ENCODE measurements at places on chromosomes 2 and 18.

GRCh38 chr2:221693365-221693764 is 121.3 kb upstream of the EPHA4 start:
- no peak for DNase-seq
- no peaks in the 10 kb centered on the region for H3K27me3 ChIP-seq
- H3K4me3 ChIP-seq = no peak overlapping the region
- H3K36me3 ChIP-seq = no peaks in the 10 kb centered on the region

DNA sequence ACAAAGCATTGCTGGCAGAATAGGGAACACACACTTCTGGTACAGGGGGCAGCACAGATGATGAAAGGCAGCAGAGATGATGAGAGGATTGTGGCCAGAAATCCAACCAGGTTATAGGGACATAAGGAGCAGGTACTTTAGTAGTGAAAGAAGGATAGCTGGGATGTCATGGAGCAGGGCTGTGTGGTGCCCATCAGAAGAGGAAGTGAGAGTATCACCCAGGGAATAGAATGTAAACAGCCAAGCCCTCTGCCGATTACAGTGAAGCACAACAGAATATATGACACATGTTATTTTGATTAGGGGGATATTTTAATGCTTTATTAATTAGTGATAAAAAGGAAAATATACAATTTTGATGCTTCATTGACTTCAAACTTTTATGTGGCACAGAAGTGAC is 883.4 kb upstream of the CDH2 start:
- peaks cover 10% of the 10 kb centered on the region for H3K4me1 ChIP-seq
- no peaks in the 10 kb centered on the region for H3K36me3 ChIP-seq
- no peak overlapping the region for H3K4me3 ChIP-seq
- no peak for DNase-seq

GRCh38 chr18:28541934-28542333 is 365.0 kb upstream of the CDH2 start:
- no peak overlapping the region for H3K27ac ChIP-seq
- no peak overlapping the region for H3K4me3 ChIP-seq
- H3K4me1 ChIP-seq = no peaks in the 10 kb centered on the region
- H3K36me3 ChIP-seq = no peaks in the 10 kb centered on the region
- no peaks in the 10 kb centered on the region for H3K27me3 ChIP-seq

DNA sequence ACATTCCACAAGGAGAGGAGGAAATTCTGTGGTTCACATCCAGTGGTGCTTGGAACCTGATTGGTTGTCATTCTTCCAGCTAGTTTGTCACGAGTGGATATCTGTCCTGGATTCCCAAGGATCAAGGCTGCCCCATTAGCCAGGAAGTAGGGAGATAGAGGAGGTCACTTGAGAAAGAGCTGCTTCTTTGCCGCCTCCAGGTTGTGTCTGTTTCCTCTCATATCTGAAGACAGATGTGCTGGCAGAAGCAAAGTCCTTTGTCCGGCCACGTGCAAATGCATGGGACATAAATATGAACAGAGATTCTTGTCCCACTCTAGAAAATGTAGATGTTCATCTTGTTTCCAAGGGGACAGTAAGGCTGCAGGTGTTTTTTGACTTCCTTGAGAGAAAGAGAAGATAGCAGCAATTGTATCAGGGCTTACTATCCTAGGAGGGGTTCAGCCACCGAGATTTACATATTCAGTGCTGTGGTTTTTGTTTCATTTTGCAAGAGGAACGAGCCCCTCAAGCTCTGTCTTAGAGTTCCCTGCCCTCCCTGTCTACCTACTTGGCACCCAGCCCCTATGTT is 174.4 kb downstream of the RPIA start:
- H3K27ac ChIP-seq = no peak overlapping the region
- no peaks in the 10 kb centered on the region for H3K36me3 ChIP-seq

DNA sequence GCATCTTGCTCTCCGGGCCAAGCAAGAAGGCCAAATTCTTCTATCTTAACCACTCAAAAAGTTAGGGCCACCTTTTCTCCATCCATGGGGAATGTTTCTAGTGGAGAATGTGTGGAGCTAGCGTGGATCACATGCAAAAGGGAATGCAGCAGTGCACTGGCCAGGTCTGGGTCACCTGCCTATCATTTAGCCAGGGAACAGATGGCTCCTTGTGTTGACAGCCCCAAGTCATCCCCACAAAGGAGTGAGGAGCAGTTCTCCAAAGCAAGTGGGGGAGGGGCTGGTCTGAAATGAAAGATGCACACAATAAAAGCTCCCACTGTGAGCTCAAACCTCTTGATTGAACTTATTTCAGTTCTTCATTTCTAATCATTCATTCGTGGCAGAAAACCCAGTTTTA is 19.1 kb downstream of the EPB41L3 start:
- peaks cover 12% of the 10 kb centered on the region for H3K4me1 ChIP-seq
- H3K4me3 ChIP-seq = no peak overlapping the region
- H3K27ac ChIP-seq = no peak overlapping the region
